ENCODE measurements at places on chromosomes 3 and 15. TPM values are rescaled to one million over a fixed set of nuclear protein-coding genes. Genes with fewer than 3 reads are reported as not detected.

Gene SLCO2A1
- total RNA-seq = under 0.01 TPM

Gene FMN1
- total RNA-seq = 0.85 TPM

Gene FBXW12
- total RNA-seq = 0.28 TPM

Gene MESP2
- total RNA-seq = 0.77 TPM

Gene CACNA2D3
- 0.85 TPM for total RNA-seq

Gene RTP1
- total RNA-seq = under 0.01 TPM

Gene USP13
- total RNA-seq = 17.4 TPM

Gene UBR1
- total RNA-seq = 44.0 TPM

Gene GOLGA8T
- 0.28 TPM for total RNA-seq

Gene JAGN1
- 27.3 TPM for total RNA-seq
